CD8-positive, alpha-beta memory T cell (primary cell): ENCODE measurements at places on chromosomes 2 and 18. TPM values are rescaled to one million over a fixed set of nuclear protein-coding genes. Genes with fewer than 3 reads are reported as not detected.

GRCh38 chr18:12309683-12310198, 1.7 kb downstream of the TUBB6 start:
- DNase-seq = no peak

- DNase-seq = no peak
Measured at GRCh38 chr18:42480441-42480840, 525.4 kb downstream of the PIK3C3 start.

- DNase-seq = no peak
Measured at GRCh38 chr2:195508139-195508455, 148.9 kb upstream of the SLC39A10 start.

DNA sequence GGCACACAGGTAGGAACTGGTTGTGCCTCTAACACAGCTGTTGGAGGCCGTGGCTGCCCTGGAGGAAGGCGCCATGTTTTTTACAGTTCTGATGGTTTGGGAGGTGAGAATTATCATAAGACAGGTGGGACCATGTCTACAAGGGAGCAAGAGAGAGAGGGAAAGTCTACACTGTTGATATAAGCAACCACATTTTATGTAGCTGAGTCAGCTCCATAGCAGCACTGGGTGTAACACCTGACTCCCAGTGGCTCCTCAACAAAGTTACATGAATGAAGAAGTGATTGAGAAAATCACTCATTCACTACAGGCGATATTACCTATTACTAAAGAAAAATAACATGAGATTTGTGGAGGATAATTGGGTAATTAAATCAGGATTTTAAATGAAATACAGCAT, 41.3 kb upstream of the ACAA2 start:
- DNase-seq = no peak

DNA sequence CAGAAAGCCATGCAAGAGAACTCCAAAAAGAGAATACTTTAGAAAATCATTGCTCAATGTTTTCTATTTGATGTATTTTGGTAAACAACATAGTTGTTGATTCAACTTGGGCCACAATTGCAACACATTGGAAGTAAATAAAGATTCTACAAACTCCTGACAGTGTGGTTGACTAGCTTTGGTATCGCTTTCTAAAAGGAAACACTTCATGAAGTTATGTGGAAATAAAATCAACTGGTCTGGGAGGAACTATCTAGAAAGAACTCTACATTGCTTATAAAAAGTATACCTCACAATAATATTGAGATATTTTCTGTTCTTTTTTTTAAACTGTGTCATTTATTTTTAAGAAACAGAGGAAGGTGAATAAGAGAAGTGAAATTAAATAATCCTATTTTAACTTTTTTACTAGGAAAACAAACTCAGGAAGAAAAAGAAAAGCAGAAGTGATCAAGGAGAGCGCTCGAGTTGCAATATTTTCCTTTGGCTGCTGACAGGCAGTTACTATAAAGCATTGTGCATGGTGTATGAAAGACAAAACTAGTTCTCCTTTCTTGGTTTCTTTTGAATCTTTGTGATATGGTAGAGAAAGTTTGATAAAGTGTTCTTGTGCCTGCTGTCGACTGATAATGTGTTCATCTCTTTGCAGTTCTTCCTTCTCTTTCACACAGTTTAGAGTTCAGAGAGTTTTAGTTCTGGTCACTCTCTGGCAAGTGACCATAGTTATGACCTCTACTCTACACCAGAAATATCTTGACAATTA, 3.0 kb downstream of the DHRS9 start:
- no peak for DNase-seq

DNA sequence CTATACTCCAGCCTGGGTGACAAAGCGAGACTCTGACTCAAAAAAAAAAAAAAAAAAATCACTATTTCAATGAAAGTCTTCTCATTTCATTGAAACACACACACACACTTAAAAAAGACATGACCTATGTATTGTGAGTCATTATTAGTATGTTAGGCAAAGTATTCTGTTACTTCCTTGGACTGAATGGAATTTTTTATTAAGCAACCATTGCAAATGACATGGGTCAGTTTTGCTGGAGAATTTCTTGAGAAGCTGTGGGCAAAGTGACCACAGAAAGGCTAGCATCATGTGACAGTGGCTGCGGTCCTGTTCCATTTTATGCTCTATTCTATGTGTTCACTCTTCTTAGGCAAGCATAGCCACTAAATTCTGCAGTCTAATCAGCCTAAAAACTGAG, 695.7 kb downstream of the TDRD15 start:
- DNase-seq = no peak

GRCh38 chr2:198762441-198762840, 695.3 kb downstream of the SATB2 start:
- no peak for DNase-seq

DNA sequence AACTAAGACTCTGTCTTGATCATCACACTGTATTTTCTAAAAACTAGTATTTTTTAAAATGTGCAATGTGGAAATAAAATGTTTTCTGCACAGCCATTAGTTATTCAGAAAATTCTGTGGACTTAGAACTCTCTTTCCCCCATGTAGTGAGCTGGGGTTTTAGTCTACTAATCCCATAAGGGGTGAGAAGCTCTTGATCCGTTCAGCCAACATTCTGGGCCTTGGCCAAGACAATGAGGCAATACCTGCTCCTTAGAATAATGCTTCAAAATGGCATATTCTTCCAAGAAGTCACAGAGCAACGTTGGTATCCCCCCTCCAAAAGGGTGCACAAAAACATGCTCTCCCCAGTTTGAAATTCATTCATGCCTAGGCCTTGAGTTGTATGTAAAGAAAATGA, 4.0 kb downstream of the REEP1 start:
- DNase-seq = no peak

GRCh38 chr2:157196956-157197355, 60.5 kb upstream of the GALNT5 start:
- no peak for DNase-seq

DNA sequence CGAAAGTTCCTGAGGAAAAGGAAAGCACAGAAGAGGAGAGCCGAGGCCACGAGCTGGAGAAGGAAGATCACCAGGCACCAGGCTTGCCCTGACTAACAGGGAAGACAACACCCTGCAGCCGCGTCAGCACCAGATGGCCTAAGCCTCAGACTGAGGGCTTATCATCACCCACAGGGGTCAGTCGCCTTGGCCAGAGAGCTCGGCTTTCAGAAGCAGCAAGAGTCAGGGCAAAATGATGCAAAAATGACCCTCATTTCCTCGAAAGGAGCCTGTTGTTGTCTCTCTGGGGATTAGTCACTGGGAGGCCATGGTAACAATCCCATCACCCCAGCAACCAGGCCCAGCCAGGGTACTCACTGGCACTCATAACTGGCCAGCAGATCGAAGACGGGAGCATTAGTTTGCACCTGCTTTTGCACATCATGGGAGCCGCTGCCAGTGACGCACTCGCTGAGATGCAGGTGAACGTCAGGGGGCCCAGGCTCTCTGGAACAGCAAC, 42.7 kb upstream of the ZFP36L2 start:
- no peak for DNase-seq

GRCh38 chr18:36825526-36825925, 3.3 kb downstream of the TPGS2 start:
- no peak for DNase-seq

- peak; percentile 52 for DNase-seq
Measured at GRCh38 chr2:84781942-84782716, 98.8 kb downstream of the TRABD2A start.

DNA sequence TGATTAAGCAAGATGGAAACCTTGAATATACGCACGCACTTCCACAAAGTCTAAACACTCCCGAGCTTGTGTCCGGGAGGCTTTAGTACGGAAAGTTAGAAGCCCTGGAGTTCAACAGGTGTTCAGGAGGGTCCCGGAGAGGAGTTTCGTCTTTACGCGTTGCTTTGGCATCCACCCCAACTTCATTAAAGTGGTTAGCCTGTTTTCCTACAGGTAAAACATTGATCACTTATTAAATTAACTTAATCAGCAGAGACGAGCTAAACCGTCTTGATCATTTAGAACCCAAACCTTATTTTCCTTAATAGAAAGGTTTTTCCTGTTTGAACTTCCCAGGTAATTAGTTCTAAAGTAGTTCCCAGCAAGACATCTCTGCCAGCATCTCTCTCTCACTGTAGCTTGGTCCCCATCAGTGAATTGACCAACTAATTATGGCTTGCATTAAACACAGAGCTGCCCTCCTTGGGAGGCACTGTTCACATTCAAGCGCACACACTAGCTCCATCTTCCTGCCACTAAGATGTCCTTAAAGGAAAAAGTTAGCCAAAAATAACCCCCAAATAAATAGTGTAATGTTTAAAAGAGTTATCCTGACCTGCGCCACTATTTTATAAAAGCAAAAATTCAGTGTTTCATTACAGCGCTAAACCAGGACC, 1.4 kb downstream of the NPAS2 start:
- no peak for DNase-seq

- DNase-seq = no peak
Measured at GRCh38 chr2:241080405-241081189, 21.5 kb downstream of the MTERF4 start.

- DNase-seq = no peak
Measured at GRCh38 chr18:48658721-48659120, 119.9 kb downstream of the CTIF start.

GRCh38 chr18:37375181-37375580, 190.4 kb downstream of the CELF4 start:
- DNase-seq = no peak

GRCh38 chr2:105600949-105601794, 143.5 kb upstream of the NCK2 start:
- DNase-seq = no peak

GRCh38 chr2:207502577-207503198, 27.1 kb upstream of the CREB1 start:
- DNase-seq = no peak

DNA sequence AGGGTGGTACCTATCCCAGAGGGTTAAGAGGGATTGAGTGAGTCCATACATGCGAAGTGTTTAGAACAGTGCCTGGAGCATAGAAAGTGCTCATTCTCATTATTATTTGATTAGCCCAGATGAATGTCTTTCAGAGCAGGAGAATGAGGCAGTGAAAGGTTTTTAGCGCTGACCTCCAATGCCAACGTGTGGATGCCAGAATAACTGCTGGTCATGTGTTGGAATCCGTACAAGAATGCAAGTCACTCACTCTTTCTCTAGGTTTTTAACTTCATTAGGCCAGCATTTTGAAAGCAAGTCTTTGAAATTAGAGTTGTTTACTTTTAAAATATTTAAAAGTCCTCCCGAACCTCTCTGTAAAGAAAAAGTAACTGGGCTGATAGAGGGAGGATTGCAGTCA, 374.2 kb downstream of the EN1 start:
- DNase-seq = no peak

DNA sequence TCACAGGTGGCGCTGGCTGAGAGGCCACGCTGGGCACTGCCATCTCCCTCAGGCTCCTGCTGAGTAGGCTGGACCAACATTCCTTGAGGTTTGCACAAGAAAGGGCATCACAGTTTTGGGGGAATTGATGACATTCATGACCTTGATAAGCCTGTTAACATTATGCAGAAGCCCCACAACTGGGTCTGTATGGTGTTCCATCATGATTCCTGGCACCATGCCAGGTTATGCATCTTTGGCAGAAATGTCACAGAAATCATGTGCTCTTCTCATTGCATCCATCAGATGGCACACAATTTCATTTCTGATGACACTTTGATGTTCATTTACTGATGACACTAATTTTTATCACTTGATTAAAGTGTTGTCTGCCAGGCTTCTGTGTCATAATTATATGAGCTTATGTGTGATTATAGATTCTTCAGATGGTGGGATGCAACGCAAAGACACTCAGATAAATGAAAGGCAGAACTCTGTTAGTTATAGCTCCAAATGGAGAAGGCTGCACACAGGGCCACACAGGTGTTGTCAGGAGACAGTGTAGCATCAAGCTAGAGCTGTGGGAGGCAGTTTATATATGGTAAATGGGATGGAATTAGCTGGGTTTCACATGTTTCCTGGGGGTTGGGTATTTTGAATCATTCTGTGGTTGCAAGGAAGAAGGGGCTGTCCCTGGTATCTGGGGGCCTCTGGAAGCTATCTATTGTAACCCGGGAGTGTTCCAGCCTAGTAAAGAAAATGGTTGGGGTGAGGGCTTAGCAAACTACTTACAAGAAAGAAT, 191.3 kb downstream of the SLC39A10 start:
- DNase-seq = no peak

- no peak for DNase-seq
Measured at GRCh38 chr18:59885579-59886163, 14.1 kb upstream of the PMAIP1 start.

DNA sequence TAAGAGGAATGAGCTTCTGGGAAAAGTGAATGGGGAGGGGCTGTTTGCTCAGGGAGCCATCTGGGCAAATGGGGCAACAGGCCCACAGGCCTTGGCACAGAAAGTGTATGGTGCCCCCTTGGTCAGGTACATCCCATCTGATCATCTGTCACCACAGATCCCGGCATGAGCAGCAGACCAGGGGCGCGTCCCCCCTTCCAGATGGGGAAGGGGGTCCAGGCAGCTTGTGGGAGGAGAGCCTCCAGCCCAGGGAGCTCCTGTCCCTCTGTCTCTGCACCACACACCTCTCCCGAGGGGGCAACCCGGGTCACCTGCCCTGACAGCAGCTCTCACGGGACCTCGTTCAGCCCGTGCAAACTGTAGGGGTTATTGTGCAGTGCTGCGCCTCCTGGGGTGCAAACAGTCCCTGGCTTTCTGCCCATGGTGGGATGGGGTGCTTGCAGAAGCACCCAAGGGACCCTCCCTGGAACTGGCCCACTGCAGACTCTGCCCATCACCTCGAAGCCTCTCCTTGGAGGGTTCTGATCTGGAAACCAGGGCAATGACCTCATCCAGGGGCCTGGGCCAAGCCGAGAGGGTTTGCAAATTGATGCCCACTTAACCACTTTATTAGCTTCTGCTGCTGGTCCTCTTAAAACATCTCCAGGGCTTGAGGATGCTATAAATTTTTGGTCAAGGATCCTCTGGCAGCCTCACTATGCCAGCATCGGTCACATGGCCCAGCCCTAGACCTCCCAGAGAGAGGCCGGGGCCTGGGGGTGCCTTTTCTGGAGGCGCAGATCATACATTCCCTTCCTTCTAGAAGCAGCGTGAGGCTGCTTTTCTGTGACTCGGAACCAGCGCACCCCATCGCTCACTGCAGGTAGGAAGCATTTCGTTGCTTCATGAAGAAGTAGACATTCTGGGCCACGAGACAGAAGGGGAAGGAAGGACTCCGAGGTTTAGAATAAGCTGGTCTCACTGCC, 7.6 kb upstream of the BOK start:
- no peak for DNase-seq

The EN1 gene
- not detected for total RNA-seq

The CCDC68 gene
- not detected for total RNA-seq

The ANKRD29 gene
- total RNA-seq = not detected

The ANKRD53 gene
- 0.35 TPM for total RNA-seq

The FAM228A gene
- not detected for total RNA-seq

The DES gene
- total RNA-seq = not detected

The KCNIP3 gene
- not detected for total RNA-seq

The OXER1 gene
- 0.11 TPM for total RNA-seq

The PSTPIP2 gene
- 25.3 TPM for total RNA-seq
